Naive thymus-derived CD8-positive, alpha-beta T cell (primary cell): ENCODE measurements at places on chromosomes 2 and 18. TPM values are rescaled to one million over a fixed set of nuclear protein-coding genes. Genes with fewer than 3 reads are reported as not detected.

DNA sequence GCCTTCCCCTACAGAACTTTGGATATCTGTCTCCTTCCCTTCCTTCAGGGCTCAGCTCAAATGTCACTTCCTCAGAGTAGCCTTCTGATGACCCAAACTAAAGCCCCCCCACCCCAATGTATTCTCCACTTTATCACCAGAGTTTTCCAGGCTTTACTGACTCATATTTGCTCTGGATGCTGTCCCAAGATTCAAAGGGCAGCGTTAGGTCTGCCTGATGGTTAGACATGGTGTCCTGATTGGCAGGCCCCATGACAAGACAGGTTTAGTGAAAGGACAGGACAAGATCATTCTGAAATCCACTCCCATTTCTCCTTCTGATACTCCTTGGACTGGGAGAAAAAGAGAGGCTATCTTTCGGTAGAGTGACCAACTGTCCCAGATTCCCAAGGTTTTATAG, 22.6 kb upstream of the RPIA start:
- peaks cover 5% of the 10 kb centered on the region for H3K4me1 ChIP-seq
- H3K27ac ChIP-seq = no peak overlapping the region
- H3K36me3 ChIP-seq = no peaks in the 10 kb centered on the region
- no peak for DNase-seq

DNA sequence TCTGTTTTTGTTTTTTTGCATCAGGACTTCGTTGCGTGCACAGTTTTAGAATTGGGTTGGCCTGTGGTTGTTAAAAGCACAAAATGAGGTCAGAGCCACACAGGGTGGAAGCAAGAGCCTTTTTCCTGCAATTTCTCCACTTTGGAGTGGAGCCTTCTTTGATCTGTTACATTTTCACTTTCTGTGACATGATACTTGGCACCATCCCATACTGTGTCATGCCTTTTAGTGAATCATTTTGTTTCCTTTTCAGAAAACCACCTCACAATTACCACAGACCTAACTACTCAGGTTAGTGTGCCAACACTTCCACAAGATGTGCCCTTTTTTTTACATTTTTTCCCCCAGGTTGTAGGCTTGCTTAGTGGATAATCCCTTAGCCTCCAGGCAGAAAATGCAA, 32.5 kb downstream of the MERTK start:
- no peak for DNase-seq
- no peak overlapping the region for H3K27ac ChIP-seq
- no peak overlapping the region for H3K4me3 ChIP-seq
- no peaks in the 10 kb centered on the region for H3K27me3 ChIP-seq
- no peaks in the 10 kb centered on the region for H3K36me3 ChIP-seq
- no peaks in the 10 kb centered on the region for H3K4me1 ChIP-seq

- H3K27ac ChIP-seq = no peak overlapping the region
- DNase-seq = no peak
- H3K4me1 ChIP-seq = no peaks in the 10 kb centered on the region
- H3K4me3 ChIP-seq = no peak overlapping the region
- no peaks in the 10 kb centered on the region for H3K36me3 ChIP-seq
These were observed 239.1 kb upstream of the EPAS1 start for GRCh38 chr2:46058140-46058539.

DNA sequence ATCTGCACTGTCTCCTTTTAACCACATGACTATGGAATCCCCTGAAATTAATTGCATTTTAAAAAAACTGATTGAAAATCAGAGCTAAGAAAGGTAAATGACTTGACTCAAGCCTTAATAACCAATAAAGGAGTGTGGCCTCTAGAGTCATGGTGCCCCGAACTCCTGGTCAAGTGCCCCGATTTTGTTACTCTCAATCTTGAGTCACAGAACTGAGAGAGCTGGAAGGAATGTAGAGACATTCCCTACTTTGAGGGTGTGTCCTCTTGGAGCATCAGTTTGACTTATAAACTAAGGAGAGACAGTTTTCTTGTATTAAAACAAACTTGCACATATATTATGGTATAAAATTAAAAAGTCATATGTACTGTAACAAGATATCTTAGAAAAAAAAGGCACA, 2.4 kb downstream of the WDR43 start:
- H3K4me1 ChIP-seq = peaks cover 59% of the 10 kb centered on the region
- H3K27me3 ChIP-seq = no peaks in the 10 kb centered on the region
- no peaks in the 10 kb centered on the region for H3K36me3 ChIP-seq
- peak overlapping the region; percentile 57 for H3K4me3 ChIP-seq
- DNase-seq = no peak
- no peak overlapping the region for H3K27ac ChIP-seq

GRCh38 chr18:55781481-55781957, 193.5 kb upstream of the TCF4 start:
- H3K27ac ChIP-seq = no peak overlapping the region
- peaks cover 16% of the 10 kb centered on the region for H3K4me1 ChIP-seq
- H3K36me3 ChIP-seq = no peaks in the 10 kb centered on the region
- H3K4me3 ChIP-seq = peak overlapping the region; percentile 43

DNA sequence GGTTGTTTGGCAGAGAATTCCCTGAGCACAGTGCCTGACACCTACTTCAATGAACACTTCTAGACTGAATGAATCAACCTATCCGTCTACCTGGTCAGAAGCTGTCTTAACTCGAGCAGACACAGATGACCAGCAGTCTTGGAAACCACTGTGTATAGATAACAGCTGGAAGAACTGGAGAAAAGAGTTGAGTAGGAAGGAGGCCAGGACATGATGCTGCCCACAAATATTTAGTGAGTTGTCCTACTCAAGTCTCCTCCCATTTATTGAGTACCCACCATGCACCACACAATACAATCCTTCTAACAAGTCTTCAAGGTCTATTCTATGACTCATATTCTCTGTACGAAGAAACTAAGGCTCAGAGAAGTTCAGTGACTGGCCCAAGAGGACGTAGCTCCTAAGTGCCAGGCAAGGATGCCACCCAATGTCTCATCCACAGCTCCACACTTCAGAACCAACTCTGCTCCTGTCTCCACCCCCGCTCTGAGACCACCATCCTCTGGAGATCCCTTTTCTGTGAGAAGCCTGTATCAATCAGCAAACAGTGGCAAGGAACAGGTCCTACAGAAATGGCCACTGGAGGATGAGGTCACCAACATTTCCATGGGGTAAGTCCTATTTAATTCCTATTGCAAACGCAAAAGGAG, 62.2 kb downstream of the GALNT14 start:
- H3K4me3 ChIP-seq = no peak overlapping the region
- H3K27ac ChIP-seq = no peak overlapping the region
- H3K27me3 ChIP-seq = peaks cover 7% of the 10 kb centered on the region
- DNase-seq = no peak
- no peaks in the 10 kb centered on the region for H3K36me3 ChIP-seq

- H3K36me3 ChIP-seq = no peaks in the 10 kb centered on the region
- H3K27me3 ChIP-seq = peaks cover 5% of the 10 kb centered on the region
- no peak overlapping the region for H3K4me3 ChIP-seq
These were observed 149.0 kb downstream of the LNPK start for GRCh38 chr2:175852879-175853615.

DNA sequence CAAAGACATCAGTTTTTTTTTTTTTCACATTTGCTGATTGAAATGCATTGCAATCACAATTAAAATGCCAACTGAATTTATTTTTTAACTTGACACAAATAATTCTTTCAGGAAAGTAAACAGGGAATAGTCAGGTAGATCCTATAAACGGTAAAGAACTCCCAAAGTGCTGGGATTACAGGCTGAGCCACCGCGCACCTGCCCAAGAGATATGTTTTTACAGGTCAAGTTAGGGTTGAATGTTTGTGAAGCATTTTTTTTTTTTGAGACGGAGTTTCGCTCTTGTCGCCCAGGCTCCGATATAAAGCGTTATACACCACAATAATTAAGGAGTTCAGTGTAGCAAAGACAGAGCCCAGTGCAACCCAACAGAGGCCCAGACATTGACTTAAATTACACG, 15.1 kb downstream of the ITM2C start:
- no peak for DNase-seq
- H3K4me3 ChIP-seq = no peak overlapping the region
- no peaks in the 10 kb centered on the region for H3K27me3 ChIP-seq
- peaks cover 16% of the 10 kb centered on the region for H3K4me1 ChIP-seq
- no peak overlapping the region for H3K27ac ChIP-seq
- H3K36me3 ChIP-seq = no peaks in the 10 kb centered on the region

DNA sequence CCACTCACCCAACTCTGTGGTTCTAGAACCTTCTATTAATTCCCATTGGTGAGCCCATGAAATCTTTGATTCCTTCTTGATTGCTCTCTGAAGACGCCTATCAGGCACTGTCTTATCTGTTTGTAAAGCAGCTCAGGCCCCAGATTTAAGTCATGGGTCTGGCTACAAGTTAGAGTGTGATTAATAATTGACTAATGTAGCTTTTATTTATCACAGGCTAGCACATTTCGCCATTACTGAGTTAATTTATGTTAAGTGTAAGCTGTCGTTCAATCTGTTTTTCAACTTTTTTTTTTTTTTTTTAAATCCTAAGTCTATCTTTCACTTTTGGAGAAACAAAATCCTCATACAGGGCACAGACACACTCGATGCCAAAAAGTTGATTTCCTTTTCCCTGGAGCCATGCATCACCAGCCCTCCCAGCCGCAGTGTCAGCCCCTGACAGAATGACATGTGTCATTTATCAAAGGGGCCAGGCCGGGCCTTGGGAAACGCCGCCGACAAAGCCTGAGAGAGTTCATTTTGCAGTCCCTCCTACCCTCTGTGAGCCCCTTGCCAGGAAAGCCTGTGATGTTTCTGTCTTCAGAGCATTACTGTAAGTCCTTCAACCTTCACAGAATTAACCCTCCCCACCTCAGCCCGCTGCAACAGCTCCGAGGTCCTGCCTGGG, 15.8 kb downstream of the TSHZ1 start:
- peaks cover 87% of the 10 kb centered on the region for H3K4me1 ChIP-seq
- H3K4me3 ChIP-seq = peak overlapping the region; percentile 72
- H3K36me3 ChIP-seq = no peaks in the 10 kb centered on the region
- DNase-seq = no peak
- H3K27me3 ChIP-seq = no peaks in the 10 kb centered on the region

GRCh38 chr2:64634345-64635267, 19.1 kb downstream of the SERTAD2 start:
- no peak overlapping the region for H3K4me3 ChIP-seq
- H3K27me3 ChIP-seq = no peaks in the 10 kb centered on the region
- no peak overlapping the region for H3K27ac ChIP-seq
- H3K36me3 ChIP-seq = peaks cover 7% of the 10 kb centered on the region
- no peak for DNase-seq
- peaks cover 53% of the 10 kb centered on the region for H3K4me1 ChIP-seq

DNA sequence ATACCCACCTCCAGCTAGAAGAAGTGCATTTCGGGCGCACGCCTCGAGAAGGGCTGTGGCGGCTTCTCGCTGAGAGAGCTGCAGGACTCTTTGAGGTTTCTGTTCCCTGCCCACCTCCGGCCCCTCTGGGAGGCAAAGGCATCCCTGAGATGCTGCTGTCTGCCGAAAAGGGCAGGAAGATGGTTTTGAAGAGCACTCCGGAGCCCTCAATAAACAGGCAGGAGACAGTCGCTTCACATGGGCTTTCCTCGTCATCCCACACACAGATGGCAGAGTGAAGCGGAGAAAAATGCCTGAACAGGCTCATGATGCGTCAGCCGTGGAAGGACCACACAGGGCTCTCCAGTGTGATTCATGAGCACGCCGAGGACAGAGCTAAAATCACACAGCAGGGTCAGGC, 25.4 kb upstream of the GLI2 start:
- H3K27ac ChIP-seq = no peak overlapping the region
- H3K4me3 ChIP-seq = no peak overlapping the region
- H3K27me3 ChIP-seq = peaks cover 5% of the 10 kb centered on the region
- H3K4me1 ChIP-seq = no peaks in the 10 kb centered on the region
- DNase-seq = no peak

- no peak overlapping the region for H3K27ac ChIP-seq
- H3K4me1 ChIP-seq = peaks cover 9% of the 10 kb centered on the region
- no peaks in the 10 kb centered on the region for H3K36me3 ChIP-seq
- H3K27me3 ChIP-seq = no peaks in the 10 kb centered on the region
These were observed 118.8 kb downstream of the MGAT5 start for GRCh38 chr2:134372611-134373131.

- peaks cover 26% of the 10 kb centered on the region for H3K27me3 ChIP-seq
- H3K36me3 ChIP-seq = no peaks in the 10 kb centered on the region
- no peak overlapping the region for H3K27ac ChIP-seq
- no peak overlapping the region for H3K4me3 ChIP-seq
- peaks cover 20% of the 10 kb centered on the region for H3K4me1 ChIP-seq
These were observed 8.4 kb upstream of the HNRNPLL start for GRCh38 chr2:38610851-38611801.

DNA sequence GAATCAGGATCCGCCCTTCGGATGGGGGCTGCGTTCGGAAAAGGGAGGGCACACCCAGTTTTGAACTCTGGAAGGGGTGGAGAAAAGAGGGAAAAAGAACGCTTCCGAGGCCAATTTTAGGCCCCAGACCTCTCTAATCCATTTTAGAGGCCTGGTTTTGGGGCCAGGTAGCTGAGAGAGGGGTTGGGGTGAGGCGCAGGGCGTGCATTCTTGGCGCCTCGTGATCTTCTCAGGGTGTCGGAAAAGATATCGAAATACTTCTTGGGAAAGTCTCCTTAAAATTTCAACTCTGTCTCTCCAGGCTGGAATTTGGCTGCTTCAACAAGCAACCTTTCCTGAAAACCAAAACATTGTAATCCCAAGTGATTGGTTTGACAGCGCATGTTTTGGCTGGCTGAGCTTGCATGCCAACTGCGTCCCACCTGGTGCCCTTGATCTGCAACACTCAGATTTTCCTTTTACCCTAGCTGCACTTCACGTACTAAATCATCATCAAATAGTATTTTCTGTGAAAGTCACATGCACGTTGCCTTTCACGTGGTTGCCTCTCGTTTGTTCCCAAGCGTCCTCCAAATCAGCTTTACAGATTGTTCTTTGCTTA, 864 bp upstream of the XPO1 start:
- peaks cover 38% of the 10 kb centered on the region for H3K4me1 ChIP-seq
- no peaks in the 10 kb centered on the region for H3K27me3 ChIP-seq
- peak overlapping the region; percentile 96 for H3K4me3 ChIP-seq
- H3K27ac ChIP-seq = peak overlapping the region; percentile 99
- peak; percentile 25 for DNase-seq

GRCh38 chr18:51092117-51092516, 62.1 kb downstream of the SMAD4 start:
- no peak overlapping the region for H3K4me3 ChIP-seq
- H3K36me3 ChIP-seq = peaks cover under 1% of the 10 kb centered on the region
- no peak for DNase-seq
- no peak overlapping the region for H3K27ac ChIP-seq

DNA sequence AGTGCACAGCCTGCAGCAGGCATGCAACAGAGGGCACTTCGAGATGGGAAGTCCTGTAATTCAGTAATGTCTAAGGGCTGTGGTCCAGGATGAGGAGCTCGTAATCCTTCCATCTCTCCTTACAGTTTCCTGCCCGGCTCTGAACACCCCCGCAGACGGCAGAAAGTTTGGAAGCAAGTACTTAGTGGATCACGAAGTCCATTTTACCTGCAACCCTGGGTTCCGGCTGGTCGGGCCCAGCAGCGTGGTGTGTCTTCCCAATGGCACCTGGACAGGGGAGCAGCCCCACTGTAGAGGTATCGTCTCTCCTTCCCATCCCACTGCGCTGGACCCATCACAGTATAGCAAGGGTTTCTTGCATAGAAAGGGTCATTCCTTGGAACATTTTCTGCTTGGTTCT, 26.7 kb downstream of the FBLN7 start:
- no peak overlapping the region for H3K4me3 ChIP-seq
- H3K27me3 ChIP-seq = no peaks in the 10 kb centered on the region
- no peak for DNase-seq
- H3K4me1 ChIP-seq = peaks cover 7% of the 10 kb centered on the region
- no peaks in the 10 kb centered on the region for H3K36me3 ChIP-seq
- no peak overlapping the region for H3K27ac ChIP-seq

The SLC5A7 gene
- not detected for total RNA-seq

The POLR1A gene
- 22.9 TPM for total RNA-seq

The SERPINB7 gene
- total RNA-seq = not detected

The CRYBA2 gene
- not detected for total RNA-seq

The CD8B2 gene
- 13.1 TPM for total RNA-seq

The CHN1 gene
- 1.8 TPM for total RNA-seq

The TRIM43 gene
- not detected for total RNA-seq

The SCYGR4 gene
- not detected for total RNA-seq

The AP1S3 gene
- total RNA-seq = 2.1 TPM

The DUSP2 gene
- total RNA-seq = 36.5 TPM

The ZNF385B gene
- total RNA-seq = not detected
